ENCODE measurements at places on chromosomes 6 and 20. TPM values are rescaled to one million over a fixed set of nuclear protein-coding genes. Genes with fewer than 3 reads are reported as not detected.

GRCh38 chr6:72733045-72733444, 111.2 kb downstream of the KCNQ5 start:
- no peak for DNase-seq
- H3K4me3 ChIP-seq = no peak overlapping the region
- no peaks in the 10 kb centered on the region for H3K4me1 ChIP-seq
- H3K36me3 ChIP-seq = no peaks in the 10 kb centered on the region

GRCh38 chr6:81515562-81516453, 236.7 kb downstream of the TENT5A start:
- H3K4me3 ChIP-seq = no peak overlapping the region
- H3K4me1 ChIP-seq = no peaks in the 10 kb centered on the region
- H3K36me3 ChIP-seq = no peaks in the 10 kb centered on the region
- H3K27me3 ChIP-seq = no peaks in the 10 kb centered on the region
- DNase-seq = no peak
- H3K27ac ChIP-seq = no peak overlapping the region

The ZBTB24 gene
- total RNA-seq = 11.5 TPM

The BTN1A1 gene
- not detected for total RNA-seq

DNA sequence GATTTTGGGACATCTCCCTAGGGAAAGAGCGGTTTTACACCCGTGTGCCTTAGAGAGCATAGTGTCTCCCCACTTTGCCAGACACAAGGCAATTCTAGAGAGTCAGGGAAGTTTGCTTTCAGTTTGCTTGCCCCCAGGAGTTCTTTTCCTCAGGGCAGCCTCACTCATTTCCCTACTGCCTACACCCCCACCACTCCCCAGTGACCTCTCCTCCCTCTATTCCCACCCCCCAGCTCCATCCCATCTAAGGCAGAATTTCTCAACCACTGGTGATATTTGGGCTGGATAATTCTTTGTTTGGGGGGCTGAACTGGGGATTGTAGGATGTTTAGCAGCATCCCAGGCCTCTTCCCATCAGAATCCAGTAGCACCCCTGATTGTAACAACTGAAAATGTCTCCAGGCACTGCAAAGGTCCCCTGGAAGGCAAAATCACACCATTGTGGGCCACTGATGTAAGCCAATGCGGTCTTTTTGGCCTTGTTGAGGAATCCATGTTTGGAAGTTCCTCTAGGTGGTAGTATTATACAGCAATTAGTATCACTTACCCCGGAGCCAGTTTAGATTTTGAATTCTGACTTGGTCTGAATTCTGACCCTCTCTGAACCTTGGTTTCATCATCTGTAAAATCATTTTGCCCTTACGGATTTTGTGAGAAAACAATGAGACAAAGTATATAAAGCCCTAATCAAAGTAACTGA, 1.3 kb downstream of the EPPIN start:
- H3K4me1 ChIP-seq = peaks cover 7% of the 10 kb centered on the region
- peaks cover 40% of the 10 kb centered on the region for H3K27me3 ChIP-seq
- no peak overlapping the region for H3K27ac ChIP-seq
- H3K4me3 ChIP-seq = no peak overlapping the region

DNA sequence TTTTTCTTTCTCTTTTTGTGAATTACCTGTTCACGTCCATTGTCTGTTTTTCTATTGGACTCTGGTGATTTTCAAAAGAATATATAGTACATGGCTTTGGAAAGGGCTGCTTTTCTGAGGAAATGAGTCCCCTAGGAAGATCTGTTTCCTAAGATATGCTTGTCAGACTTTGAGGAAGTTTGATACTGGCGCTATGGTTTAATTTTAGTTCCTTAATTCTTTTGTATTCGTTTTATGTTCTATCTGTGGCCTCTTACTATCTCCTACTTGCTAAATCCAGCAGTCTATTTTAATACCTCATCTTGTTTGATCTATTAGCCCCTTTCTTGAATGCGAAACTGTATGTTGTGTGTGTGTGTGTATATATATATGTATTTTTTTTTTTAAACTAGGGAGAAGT, 101.9 kb downstream of the LIN28B start:
- no peaks in the 10 kb centered on the region for H3K36me3 ChIP-seq
- no peak for DNase-seq
- H3K4me1 ChIP-seq = no peaks in the 10 kb centered on the region

- peaks cover 15% of the 10 kb centered on the region for H3K36me3 ChIP-seq
- peak overlapping the region; percentile 79 for H3K4me3 ChIP-seq
- H3K4me1 ChIP-seq = peaks cover 9% of the 10 kb centered on the region
- H3K27ac ChIP-seq = peak overlapping the region; percentile 52
Measured at GRCh38 chr6:29887330-29887818, 55.0 kb upstream of the HLA-A start.

DNA sequence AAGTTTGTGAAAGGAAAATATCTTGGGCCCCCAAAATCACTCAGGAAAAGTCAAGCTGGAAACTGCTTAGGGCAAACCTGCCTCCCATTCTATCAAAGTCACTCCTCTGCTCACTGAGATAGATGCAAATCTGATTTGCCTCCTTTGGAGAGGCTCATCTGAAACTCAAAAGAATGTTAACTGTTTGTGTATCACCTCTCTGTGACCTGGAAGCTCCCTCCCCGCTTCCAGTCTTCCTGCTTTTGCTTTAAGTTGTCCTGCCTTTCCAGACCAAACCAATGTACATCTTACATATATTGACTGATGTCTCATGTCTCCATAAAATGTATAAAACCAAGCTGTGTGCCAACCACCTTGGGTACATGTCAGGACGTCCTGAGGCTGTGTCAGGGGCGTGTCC, 331.4 kb upstream of the QKI start:
- no peaks in the 10 kb centered on the region for H3K36me3 ChIP-seq
- H3K27me3 ChIP-seq = peaks cover 26% of the 10 kb centered on the region
- no peaks in the 10 kb centered on the region for H3K4me1 ChIP-seq
- H3K4me3 ChIP-seq = no peak overlapping the region

DNA sequence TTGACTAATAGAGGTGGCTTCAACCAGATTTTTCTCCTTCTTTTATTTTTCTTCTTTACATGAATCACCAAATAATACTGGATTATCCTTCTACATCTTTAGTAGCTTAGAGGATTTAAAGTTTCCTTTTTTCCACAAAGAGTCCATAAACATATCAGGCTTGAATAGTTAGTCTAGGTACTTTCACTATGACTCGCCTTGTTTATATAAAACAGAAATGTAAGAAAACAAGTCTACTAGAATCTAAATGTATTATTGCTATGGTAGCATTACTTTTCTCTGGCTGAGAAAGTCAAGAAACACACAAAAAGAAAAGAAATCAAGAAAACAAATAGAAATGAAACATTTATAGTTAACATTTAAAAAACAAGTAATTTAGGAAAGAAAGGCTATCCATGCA, 215.2 kb downstream of the PTPRK start:
- DNase-seq = no peak
- H3K4me1 ChIP-seq = peaks cover 61% of the 10 kb centered on the region
- H3K27ac ChIP-seq = peak overlapping the region; percentile 28
- H3K4me3 ChIP-seq = no peak overlapping the region
- no peaks in the 10 kb centered on the region for H3K27me3 ChIP-seq

GRCh38 chr20:40512994-40513393, 176.0 kb downstream of the MAFB start:
- peaks cover 4% of the 10 kb centered on the region for H3K36me3 ChIP-seq
- no peaks in the 10 kb centered on the region for H3K4me1 ChIP-seq
- H3K27me3 ChIP-seq = peaks cover 77% of the 10 kb centered on the region
- H3K27ac ChIP-seq = no peak overlapping the region

DNA sequence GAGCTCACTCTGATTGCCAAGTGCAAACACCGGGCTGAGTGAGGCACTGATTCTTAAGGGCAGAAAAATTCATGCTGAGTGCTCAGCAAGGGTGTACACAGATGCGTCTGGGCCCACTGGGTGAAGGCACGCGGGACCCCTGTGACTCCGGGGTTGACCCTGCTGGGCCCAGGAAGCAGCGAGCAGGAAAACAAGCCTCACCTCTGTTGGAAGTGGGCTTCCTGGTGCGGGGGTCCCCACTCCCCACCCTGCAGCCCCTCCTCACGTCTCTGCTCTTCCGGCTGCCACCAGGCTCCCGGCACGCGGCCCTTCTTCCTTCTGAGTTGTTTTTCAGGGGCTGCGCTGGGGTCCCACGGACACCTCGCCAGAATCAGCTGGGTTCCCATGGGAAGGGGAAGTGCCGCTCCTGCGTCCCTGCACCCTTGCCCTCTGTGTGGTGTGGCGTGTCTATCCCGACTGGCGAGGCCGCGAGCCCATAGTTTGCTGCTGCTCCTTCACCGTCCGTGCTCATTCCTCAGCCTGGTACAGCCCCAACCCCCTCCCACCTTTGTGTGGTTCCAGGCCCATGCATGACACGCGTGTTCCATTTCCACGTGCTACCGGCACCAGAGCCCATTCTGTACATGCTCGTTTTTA, 80.6 kb upstream of the BHLHE23 start:
- peaks cover 8% of the 10 kb centered on the region for H3K36me3 ChIP-seq
- no peak overlapping the region for H3K4me3 ChIP-seq
- H3K27ac ChIP-seq = no peak overlapping the region

DNA sequence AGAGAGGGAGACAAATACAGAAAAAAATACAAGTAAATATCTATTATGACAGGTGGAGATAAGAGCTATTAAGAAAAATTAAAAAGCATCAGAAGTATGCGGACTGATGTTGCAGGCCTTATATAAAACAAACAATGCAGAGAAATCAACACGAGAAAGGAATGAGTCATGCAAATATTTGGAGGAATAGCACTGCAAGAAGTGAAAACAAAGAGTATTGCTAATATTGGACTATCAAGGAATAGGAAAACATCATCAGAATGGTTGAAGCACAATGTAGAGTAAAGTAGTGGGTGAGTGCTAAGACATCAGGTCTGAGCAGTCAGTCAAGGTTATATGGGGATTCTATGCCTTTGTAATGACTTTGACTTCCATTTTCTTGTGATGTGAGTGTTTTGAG, 657.5 kb upstream of the GJE1 start:
- no peak overlapping the region for H3K4me3 ChIP-seq
- H3K27ac ChIP-seq = no peak overlapping the region
- no peak for DNase-seq

GRCh38 chr6:105831311-105832097, 254.6 kb upstream of the PRDM1 start:
- DNase-seq = no peak
- no peaks in the 10 kb centered on the region for H3K4me1 ChIP-seq
- H3K4me3 ChIP-seq = no peak overlapping the region
- H3K27me3 ChIP-seq = no peaks in the 10 kb centered on the region

GRCh38 chr6:154569156-154569862, 58.8 kb upstream of the CNKSR3 start:
- no peak overlapping the region for H3K27ac ChIP-seq
- no peak for DNase-seq
- H3K36me3 ChIP-seq = no peaks in the 10 kb centered on the region
- peaks cover 8% of the 10 kb centered on the region for H3K4me1 ChIP-seq
- no peak overlapping the region for H3K4me3 ChIP-seq
- no peaks in the 10 kb centered on the region for H3K27me3 ChIP-seq

The CNR1 gene
- total RNA-seq = 0.31 TPM

The PRELID3B gene
- 128 TPM for total RNA-seq

The OGFR gene
- total RNA-seq = 80.1 TPM

The PPP1R14C gene
- total RNA-seq = 3.6 TPM

DNA sequence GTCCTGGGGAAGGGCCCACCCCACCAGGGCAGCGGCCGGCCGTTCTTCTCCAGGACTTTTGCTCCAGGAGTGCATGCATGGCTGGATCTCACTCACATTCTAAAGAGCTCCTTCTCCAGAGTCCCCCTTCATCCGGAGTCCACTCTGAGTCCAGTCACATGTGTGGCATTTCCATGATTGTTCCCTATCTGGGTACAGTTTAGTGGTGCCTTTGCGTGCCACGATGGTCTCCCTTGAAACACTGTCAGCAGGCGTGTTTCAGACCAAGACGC, 20.9 kb downstream of the OSBPL2 start:
- no peak for DNase-seq
- peaks cover 70% of the 10 kb centered on the region for H3K36me3 ChIP-seq
- H3K27ac ChIP-seq = no peak overlapping the region
- H3K27me3 ChIP-seq = no peaks in the 10 kb centered on the region
- H3K4me3 ChIP-seq = no peak overlapping the region

DNA sequence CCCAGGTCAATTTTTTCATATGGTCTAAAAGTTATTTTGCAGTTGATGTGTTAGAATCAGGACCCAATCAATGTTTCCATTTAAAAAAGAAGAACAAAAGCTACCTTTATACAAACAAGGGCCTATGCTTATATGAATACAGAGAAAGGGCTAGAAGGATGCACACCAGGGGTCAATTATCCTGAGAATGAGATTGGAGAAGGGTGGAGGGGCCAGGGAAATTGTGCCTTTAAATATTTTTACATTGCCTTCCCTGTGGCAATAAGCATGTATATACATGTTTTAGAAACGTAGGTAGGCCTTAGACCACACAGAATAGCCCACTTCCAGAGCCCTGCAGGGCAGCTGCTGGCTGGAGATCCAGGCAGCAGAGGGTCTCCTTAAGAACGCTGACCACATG, 12.7 kb downstream of the EXOC2 start:
- H3K4me3 ChIP-seq = no peak overlapping the region
- H3K27ac ChIP-seq = no peak overlapping the region
- DNase-seq = no peak
- no peaks in the 10 kb centered on the region for H3K36me3 ChIP-seq
- peaks cover 14% of the 10 kb centered on the region for H3K4me1 ChIP-seq

- H3K27ac ChIP-seq = peak overlapping the region; percentile 91
- no peaks in the 10 kb centered on the region for H3K27me3 ChIP-seq
- no peak for DNase-seq
- H3K4me3 ChIP-seq = peak overlapping the region; percentile 78
Measured at GRCh38 chr6:118708744-118709143, 57.4 kb upstream of the CEP85L start.

The KIFC1 gene
- total RNA-seq = 105 TPM

DNA sequence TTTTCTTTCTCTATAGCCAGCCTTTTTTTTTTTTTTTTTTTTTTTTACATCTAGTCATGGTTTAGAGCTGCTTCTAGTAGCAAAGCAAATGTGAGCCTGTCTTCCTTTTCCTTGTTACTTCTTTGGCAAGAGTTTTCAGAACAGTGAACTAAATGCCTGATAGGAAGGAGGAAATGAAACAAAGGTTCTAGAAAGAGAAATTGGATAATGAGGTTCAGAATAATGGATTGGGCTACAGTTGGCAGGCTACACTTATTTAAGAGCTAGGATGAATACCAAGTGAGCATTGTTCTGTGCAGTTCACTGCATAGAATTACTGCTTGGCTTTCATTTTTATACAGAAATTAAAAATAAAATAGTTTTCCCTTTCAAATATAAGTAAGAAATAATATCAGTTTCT, 78.6 kb downstream of the HIVEP1 start:
- H3K27me3 ChIP-seq = no peaks in the 10 kb centered on the region
- H3K4me3 ChIP-seq = no peak overlapping the region
- H3K36me3 ChIP-seq = no peaks in the 10 kb centered on the region
- no peak overlapping the region for H3K27ac ChIP-seq
- DNase-seq = no peak

The CD2AP gene
- total RNA-seq = 105 TPM

DNA sequence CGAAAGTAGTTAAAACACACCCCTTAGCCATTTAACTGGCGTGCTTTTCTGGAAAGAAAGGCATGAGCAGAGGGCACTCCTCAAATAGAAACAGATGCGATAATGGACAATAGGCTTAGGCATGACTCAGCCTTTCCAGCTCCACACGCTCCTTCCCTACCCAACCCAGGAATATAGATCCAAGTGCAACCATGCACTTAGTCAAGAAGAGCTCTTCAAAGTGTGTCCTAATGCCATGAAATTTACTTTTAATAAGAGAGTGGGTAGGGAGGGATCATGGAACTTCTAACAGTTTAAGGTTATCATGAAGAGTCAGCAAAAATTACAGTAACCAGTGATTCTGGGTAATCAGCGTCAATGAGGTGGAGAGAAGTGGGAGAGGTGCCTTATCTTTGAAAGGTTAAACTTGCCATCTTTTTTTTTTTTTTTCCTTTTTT, 2.4 kb upstream of the EFHC1 start:
- H3K27ac ChIP-seq = peak overlapping the region; percentile 5
- H3K36me3 ChIP-seq = no peaks in the 10 kb centered on the region
- no peaks in the 10 kb centered on the region for H3K27me3 ChIP-seq
- H3K4me1 ChIP-seq = peaks cover 34% of the 10 kb centered on the region
- no peak for DNase-seq

The EEF1A2 gene
- total RNA-seq = 359 TPM
